ENCODE measurements at places on chromosomes 2 and 18.
A peak's percentile ranks its signal among the peaks of the same experiment; 100 is the strongest.

GRCh38 chr2:86368161-86368824, 30.9 kb upstream of the REEP1 start:
- DNase-seq, result peak; percentile 57

GRCh38 chr18:49768051-49768391, 45.3 kb downstream of the ACAA2 start:
- peak; percentile 49 for DNase-seq

- no peak for DNase-seq
Observed at GRCh38 chr2:16251511-16252225, 311.3 kb downstream of the MYCN start.

- DNase-seq, result no peak
Observed at GRCh38 chr18:41538751-41539150, 416.3 kb upstream of the PIK3C3 start.

DNA sequence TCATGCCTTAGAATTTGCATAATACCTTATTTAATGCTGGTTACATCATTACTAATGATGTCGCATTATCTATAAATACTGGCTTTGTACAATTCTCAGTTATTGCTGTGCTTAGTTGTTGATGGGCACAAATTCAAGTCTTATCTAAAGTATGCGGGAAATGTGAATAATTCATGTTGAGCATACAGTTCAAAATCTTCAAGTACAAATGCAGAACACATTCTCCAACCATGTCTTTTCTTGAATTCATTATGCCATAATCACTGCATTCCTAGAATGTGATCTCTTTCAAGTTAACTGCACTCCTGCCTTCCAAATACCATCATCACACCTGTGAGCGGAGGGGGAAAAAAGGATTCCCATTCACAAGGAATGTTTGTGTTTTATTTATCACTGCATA, 337.0 kb downstream of the MBD2 start:
- DNase-seq, result no peak

DNA sequence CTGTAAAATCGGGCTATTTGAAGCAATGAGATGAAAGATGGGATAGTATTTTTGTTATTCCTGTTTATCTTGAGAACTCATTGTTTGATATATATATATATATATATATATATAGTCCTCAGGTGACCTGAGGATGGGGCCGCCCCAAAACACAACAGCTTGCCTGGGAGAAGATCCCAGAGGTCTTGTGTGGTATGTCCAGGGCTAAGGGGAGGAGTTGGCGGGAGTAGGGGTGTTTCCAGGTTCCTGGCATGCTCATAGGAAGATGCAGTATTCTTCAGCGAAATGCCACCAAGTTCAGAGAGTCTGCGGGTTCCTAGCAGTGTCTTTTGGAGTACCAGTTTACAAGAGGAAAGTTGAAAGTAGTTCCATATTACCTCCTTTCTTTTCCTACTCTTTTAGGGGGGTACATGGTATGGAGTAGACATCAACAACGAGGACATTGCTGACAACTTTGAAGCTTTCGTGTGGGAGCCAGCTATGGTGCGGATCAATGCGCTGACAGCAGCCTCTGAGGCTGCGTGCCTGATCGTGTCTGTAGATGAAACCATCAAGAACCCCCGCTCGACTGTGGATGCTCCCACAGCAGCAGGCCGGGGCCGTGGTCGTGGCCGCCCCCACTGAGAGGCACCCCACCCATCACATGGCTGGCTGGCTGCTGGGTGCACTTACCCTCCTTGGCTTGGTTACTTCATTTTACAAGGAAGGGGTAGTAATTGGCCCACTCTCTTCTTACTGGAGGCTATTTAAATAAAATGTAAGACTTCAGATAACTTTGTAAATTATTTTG, 18.3 kb downstream of the CCT7 start:
- no peak for DNase-seq

DNA sequence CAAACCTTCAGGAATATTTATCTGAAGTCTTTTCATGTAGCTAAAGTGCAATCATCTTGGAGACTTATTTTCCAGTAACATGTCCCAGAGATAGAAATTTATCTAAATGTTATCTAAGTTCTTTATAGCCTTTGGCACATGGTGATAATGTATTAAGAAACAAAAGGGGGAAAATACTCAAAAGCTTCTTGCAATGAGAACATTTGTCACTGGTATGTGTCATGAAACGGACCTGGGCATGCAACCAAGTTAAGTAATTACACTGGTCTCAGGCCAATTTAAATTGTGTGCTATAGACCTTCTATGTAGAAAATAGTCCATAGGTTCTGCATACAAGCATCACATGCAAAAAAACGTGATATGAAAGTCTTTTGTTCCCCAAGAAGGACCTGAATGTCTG, 136.2 kb downstream of the SLC8A1 start:
- peak; percentile 57 for DNase-seq

DNA sequence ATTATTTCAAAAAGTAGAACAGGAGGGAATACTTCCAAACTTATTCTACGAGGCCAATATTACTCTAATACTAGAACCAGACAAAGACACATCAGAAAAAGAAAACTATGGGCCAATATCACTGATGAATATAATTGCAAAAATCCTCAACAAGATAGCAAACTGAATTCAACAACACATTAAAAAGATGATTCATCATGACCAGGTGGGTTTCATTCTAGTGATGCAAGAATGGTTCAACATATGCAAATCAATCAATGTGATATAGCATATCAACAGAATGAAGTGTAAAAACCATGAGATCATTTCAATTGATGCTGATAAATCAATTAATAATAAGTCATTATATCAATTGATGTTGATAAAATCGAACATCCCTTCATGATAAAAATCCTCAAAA, 22.4 kb upstream of the EML6 start:
- DNase-seq, result no peak

- no peak for DNase-seq
Observed at GRCh38 chr2:241352227-241352626, 3.9 kb upstream of the FARP2 start.

DNA sequence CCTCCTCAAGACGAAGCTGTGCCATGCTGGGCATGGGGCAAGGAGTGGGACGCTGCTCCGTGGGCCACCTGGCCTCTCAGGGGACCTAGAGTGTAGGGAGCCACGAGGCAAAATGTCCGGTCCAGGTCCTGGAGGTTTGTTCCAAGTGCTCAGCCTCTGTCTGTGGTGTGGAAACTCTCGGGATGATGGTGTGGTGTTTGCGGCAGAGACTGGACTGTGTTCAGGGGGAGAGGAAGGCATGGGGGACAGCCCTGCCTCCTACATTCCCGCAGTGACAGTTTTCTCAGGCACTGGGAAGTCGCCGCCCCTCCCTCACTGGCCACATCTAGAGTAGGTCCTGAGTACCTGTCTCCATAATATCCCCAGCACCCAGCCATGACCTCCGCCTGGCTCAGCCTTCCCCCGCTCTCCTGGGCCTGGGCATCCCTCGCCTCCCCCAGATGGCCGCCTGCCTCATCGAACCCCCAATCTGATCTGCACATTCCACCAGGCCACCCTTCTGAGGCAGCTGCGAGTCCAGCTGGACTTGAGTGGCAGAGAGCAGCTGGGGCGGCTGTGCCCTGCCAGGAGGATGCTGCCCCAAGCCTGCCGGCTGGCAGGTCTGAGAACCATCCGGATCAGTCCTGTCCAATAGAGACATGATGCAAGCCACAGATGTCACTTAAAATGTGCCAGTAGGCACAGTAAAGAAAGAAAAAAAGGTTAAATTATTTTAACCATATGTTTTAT, 6.2 kb downstream of the KCNIP3 start:
- DNase-seq, result no peak

DNA sequence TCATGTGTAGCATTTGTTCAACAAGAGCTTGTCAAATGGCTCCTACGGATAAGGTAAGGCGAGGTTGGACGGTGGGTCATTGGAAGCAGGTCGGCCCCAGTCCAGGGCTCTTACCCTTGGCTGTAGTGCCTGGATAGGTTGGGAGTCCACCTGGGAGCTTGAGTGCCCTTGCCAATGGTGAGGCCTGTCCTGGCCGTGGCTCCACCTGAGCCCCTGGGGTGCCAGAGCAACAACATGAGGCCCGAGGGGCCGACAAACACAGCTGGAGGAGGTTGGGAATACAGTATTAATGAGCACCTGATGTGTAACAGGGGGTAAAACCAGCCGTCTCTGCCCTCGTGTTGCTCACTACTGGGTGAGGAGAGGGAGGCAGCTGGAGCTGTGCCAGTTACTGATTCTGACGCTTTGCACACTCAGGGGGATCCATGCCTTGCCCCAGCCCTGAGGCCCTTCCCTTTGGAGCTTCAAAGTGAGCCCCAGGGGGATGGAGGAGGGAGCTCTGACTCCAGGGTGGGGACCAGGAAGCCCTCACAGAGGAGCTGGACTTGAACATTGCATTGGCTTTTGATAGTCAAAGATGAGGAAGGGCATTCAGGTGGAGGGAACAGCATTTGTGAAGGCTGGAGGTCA, 87.2 kb downstream of the RHOB start:
- no peak for DNase-seq

DNA sequence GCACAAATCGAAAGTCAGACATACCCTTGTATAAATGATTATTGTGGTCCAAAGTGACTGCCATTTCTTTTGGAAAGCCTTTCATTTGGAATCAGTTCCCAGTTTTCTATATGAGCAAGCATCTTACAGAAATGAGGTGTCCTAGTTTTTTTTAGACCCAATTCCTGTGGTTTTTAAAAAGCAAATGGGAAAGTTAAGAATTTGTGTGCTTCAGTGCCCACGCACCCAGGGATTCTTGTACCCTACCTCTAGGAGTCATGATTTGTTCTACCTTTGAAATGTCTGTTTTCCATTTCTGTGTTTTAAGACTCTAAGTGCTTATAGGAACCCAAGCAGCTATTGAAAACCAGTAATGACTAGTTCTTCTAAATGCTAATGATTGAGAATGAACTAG, 218.1 kb downstream of the CAMKMT start:
- no peak for DNase-seq

GRCh38 chr2:75707901-75708300, 2.8 kb downstream of the GCFC2 start:
- DNase-seq, result no peak
